ENCODE measurements at places on chromosomes 5 and 9. TPM values are rescaled to one million over a fixed set of nuclear protein-coding genes. Genes with fewer than 3 reads are reported as not detected.

Gene C9orf152
- total RNA-seq, result 15.7 TPM

Gene IFNA13
- total RNA-seq, result not detected

Gene SYNPO
- total RNA-seq, result 4.5 TPM

Gene SLC34A3
- total RNA-seq, result 1.6 TPM

Gene OGN
- total RNA-seq, result 0.55 TPM

Gene TMEFF1
- total RNA-seq, result not detected

DNA sequence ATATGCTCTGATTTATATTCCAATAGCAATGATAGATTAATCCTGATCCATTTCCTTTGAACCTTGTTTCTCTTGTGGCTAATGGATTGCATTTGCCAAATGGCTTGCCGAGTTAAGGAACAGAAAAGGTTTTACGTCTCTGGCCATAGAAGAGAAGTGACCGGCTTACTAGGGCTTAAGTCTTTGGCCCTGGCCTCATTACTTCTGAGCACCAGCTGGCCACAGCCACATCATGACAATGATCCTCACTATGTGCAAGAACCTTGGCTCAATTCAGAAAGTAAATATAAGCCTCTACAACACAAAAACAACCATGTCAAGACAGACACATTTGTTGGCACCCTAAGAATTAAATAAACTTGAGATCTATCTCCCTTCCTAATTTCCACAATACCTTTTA, 46.1 kb downstream of the ZNF608 start:
- DNase-seq, result no peak

DNA sequence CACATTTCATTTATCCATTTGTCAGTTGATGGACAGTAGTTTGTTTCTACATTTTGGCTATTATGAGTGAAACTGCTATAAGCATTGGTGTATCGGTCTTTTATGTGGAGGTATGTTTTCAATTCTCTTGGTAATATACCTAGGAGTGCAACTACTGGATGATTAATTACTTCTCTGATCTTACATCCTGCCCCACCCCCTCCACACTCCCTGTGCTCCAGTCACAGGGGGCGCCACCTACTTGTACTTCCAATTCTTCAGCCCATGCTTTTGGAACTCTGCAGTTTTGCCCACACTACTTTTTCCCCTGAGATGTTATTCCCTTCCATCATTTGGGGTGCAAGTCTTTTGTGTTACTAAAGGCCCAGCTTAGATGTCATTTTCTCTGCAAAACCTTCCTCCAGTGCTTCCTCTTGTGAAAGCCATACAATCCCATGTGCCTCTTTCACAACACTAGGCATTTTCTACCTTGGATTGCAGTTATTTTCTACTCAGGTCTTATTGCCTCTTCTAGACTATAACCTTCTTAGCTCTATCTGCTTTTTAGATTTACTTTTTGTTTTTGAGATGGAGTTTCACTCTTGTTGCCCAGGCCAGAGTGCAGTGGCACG, 42.1 kb downstream of the SEC61B start:
- no peak for DNase-seq

GRCh38 chr5:150163547-150164059, 3.0 kb upstream of the CDX1 start:
- peak; percentile 68 for DNase-seq

- DNase-seq, result no peak
These were observed 166.0 kb downstream of the HMHB1 start for GRCh38 chr5:143977891-143978461.

DNA sequence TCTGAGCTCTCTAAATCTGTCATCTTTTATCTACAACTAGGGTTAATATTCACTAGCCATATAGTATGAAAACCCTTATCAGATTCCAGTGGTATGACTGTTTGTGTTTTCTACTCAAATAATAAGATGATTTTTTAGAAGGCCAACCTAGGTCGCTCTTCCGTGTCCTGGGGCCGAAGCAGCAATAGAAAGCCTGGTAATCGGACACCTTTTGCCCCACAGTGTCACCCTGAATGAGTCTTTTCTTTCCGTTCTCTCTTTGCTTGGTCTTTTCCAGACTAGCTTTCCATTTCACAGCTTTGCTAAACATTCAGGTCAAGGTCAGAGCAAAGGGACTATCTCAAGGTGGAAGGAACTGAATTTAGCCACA, 243.3 kb upstream of the ANKRD55 start:
- no peak for DNase-seq

DNA sequence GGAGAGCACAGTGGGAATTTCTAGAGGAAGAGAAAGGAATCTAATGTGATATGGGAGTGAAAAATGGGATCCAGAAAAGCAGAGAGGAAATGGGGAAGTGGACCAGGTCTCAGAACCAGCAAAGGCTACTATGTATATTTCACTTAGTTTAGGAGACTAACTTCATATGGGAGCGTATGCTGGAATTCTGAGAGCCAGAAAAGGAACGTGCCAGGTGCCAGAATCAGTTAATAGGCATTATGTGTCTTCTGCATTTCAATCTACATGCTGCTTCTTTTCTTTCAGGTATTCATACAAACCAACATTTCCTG, 28.5 kb upstream of the IFNA14 start:
- no peak for DNase-seq

DNA sequence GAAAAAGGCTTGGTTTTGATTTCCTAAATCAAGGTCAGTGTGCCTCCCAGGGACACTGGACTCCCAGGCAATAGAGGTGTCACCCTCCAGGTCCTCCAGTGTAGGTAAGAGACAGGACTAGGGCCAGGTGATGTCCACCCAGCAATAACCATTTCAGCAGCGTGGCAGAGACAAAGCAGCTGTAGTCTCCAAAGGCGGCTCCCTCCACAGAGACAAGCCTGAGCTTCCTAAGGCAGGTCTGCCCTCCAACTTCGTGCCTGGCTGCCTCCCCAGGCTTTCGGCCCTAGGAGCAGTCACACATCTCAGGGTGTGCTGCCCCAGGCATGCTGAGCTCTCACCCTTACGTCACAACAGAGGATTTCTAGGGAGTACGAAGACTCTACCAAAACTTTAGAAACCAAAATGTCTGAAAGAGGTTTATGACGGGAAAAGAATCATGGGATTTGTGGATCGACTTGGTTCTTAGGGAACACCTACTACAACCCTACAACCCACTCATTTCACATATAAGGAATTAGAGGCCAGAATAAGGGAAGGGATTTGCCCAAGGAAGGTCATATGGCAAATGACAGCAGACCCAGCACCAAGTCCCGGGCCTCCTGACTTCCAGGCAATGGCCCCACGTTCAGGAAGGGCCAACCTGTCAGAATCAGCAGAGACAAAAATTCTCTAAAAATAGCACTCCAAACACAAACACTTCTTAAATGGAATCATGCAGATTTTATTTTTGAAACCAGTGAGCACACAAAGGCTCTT, 105.5 kb downstream of the KLHL3 start:
- DNase-seq, result no peak

DNA sequence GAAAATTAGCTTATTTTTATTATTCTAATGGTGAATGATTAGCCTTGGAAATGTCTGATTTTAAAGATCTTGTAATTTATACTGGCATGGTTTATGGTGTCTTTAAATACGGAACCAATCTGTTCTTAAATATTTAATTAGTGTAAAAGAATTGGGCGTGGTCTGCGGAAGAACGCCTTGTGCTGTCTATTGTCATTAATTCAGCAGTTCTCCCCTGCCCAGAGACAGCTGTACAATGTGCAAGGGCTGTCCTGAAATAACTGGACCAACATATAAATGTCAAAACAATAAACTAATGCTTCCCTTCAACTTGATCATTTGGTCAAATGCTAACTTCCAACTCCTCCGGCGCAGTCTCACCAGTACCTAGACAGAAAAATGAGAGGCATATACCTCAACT, 124.3 kb downstream of the CCDC192 start:
- DNase-seq, result no peak

- DNase-seq, result no peak
These were observed 681.9 kb downstream of the ISL1 start for GRCh38 chr5:52065182-52065581.

DNA sequence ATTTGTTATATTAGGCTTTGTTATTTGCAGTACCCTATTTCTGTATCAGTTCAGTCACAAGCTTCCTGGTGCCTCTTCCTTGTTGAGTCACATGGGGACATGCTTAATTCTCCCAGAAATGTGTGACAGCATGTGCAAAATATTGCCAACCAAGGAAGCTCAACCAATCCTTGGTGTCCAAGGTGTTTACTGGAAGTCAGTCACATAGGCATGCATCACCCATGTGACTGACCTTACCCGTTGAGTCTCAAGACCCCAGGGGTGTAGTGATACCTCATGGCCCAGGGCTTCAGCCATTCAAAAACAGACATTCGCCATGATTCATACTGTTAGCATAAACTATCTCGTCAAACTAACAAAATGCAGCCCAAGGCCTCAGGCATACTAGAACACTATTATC, 9.3 kb upstream of the ANKDD1B start:
- no peak for DNase-seq

DNA sequence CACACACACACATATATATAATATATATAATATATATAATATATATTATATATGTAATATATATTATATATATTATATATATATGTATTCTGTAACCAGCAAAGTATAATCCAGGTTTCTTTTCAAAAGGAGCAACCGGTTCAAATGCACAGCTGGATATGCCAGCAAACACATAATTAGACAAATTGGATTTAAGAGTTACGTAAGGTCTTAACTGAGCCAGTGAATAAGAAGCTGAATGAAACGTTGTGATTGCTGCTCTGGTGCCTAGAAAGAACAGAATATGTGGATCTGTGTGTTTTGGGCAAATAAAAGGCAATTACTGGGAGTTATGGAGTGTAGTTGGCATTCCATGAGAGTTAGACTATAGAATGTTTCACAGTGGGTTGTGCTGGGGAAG, 178.1 kb downstream of the SLF1 start:
- DNase-seq, result no peak
